ENCODE measurements at places on chromosomes 1 and 21.

DNA sequence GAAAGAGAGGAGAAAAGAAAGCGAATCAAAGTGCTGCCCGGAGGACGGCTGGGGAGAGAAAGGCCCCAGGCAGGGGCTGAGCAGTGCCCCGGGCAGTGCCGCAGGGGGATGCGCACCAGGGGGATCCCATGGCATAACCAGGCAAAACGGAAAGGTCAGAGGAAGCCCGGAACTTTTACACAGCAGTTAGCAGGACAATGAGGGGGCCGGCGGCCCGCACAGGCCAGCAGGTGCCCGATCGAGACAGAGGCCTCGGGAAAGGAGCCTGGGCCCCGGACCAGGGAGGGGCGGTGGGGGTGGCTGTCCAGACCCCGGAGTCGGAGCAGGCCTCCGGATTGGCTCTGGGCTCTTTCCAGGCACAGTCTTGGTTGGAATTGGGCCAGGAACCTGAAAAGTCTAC is 86.8 kb downstream of the CASZ1 start:
- DNase-seq: no peak

DNA sequence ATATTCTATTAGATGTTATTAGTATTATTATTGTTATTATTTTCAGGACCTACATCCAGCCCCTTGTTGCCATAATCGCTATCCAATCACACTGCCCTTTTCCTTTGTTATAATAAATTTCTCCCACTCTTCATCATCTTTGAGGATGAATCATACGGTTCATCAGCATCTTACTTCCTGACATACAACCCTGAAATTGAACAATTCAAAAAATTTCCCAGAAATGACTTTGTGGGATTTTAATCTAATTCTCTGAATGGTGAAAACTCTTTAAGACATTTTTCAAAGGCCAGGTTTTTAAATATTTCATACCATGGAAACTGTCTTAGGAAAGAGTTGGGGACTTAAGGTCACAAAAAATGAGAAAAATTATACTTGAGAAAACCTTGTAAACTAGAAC is 353.5 kb downstream of the ST6GALNAC3 start:
- DNase-seq: no peak

DNA sequence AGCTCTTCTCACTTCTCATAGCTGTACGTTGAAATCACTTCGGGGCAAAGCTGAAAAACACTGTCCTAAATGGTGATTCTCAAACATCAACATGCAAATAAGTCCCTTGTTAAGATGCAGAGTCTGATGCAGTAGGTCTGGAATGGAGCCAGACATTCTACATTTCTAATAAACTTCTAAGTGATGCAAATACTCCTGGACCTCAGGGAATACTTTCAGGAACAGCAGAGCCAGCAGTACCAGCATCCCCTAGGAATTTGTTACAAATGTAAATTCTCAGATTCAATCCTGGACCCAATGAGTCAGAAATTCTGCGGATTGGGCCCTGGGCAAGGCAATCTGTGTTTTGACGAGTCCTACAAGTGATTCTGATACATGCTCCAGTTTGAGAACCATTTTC is 152.3 kb downstream of the PCNX2 start:
- DNase-seq: no peak

DNA sequence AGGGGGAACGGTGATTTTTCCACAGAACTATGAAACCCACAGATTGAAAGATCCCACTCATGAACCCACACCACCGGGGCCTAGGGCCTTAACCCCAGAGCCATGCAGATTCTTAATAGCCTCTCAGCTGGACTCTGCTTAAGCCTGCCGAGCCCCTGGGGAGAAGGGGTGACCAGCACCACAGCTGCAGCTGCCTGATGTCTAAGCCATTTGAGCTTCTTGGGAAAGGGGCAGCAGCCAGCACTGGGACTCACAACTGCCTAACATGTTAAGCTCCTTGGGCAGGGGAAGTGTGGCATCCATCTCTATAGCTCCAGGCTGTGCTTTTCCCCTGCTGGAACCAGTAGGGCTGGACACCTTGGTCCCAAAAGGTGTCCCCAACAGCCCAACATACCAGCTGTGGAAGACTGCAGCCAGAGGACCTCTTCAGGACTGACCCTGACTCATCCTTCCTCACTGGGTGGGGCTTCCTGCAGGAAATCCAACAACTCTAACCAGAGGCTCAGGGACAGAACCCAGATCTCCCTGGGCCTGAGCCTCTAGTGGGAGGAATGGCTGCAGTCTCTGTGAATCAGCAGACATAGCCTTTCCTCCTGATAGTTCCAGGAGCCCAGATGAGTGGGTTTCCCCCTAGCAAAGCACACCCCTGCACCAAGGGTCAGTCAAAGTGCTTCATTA is 34.6 kb upstream of the FMO3 start:
- no peak for DNase-seq

- no peak for DNase-seq
Measured at GRCh38 chr1:42305639-42306038, 29.4 kb downstream of the FOXJ3 start.

DNA sequence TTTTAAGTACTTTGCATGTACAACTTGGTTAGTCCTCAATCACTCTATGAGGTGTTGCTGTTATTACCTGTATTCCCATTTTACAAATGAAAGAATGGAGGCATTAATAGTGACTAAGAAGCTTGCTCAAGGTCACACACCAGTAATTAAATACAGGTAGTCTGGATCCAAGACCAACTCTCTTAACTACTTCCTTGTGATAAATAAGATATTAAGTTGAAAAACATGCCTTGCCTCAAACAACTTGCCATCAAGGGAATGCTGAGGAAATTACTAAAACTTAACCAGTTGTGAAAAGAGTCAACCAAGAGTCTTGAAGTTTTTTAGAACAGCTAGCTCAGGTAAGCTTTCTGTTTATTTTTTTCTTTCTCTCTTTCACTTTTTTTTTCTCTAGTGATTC is 21.0 kb upstream of the LAMC1 start:
- no peak for DNase-seq

Data from NCI-H82 (cell line).